T-helper 2 cell (primary cell): ENCODE measurements at places on chromosomes 3 and 15.

DNA sequence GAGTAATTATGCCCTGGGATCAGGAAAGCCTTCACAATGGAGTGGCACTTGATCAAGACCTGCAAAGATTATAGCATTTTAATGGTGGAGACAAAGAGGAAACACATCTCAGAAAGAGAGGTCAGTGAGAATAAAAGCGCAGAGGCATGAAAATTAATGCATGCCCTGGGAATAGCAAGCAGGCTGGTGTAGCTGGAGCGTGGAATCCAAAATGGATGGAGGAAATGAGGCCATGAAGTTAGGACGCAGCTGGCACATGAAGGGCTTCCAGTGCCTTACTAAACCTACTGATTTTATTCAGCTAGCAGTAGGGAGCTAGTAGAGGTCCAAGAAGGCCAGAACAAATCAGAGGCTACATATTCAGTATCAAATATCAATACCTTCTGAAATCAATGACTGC is 38.1 kb downstream of the TMEM212 start:
- DNase-seq, result no peak

DNA sequence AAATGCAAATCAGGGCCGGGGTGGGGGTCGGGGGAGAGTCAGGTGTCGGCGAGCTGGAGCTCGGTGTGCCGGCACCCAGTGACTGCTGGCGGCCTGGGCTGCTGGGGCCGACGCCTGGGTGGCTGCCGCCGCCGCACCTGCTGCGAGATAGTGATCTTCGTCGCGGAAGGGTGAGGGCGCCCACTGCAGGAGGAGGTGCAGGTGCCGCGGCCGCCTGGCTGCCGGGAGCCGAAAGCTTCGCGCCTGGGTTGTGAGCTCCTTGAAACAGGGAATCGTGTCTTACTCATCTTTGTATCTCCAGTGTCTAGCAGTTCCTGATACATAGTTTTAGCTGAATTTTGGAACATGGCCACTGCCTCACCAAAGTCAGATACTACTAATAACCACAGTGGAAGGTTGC is 64.0 kb upstream of the CPOX start:
- no peak for DNase-seq

GRCh38 chr3:42036483-42036823 is 54.7 kb upstream of the TRAK1 start:
- no peak for DNase-seq

GRCh38 chr3:12049675-12050074 is 45.5 kb downstream of the SYN2 start:
- no peak for DNase-seq

DNA sequence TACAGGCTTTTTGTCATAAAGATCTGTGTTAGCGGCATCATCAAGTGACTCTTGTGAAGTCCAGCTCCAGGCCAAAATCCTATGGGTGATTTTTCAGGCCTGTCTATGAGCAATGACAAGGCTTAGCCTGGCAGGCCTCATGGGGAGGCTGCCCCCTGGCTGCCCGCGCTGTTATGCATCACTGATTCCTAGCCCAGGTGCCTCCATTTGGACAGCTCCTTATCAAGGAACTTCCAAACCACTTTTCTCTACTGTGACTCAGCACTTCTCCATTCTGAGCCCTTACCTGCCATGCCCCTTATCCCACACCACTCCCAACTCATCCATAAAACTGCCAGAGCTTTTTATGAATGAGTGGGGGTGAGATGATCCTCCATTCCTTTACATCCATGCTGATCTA is 91.5 kb upstream of the C3orf80 start:
- DNase-seq, result no peak

DNA sequence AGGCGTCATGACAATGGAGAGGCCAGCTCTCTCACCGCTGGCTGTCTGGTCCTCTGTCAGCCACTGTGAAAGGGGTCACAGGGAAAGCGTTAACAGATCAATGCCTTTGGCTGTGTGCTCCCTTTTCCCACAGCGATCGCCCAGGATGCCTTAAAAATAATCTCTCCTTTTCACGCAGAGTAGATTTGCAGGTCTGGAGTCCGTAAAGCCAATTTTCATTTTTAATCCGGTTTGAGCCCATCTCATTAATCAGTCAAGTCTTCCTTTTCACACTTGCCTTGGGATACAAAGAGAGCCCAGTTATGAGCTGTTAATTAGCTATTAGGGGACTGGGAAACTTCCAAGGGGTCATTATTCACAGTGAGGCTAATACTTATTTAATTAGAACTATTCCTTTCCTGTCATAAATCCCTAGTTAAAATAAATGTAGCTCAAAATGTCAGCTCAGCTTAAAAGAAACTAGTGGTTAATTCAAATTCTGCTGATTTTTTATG is 104.3 kb upstream of the RASGRP1 start:
- DNase-seq, result no peak

DNA sequence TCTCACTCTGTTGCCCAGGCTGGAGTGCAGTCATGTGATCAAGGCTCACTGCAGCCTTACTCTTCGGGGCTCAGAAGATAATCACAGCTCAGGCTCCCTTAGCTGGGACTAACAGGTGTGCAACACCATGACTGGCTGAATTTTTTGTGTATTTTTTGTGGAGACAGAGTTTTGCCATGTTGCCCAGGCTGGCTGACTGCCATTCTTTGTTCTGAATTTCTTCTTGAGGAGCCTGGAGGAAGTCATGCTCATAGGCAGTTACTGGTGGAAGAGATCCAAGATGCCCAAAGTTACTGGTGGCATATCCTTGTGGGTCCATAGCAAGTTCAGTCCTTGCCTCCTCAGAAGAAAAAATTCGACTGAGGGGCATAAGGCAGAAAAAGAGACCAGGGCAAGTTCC is 16.6 kb upstream of the UBP1 start:
- no peak for DNase-seq

- no peak for DNase-seq
Observed at GRCh38 chr15:89820666-89821611, 6.3 kb upstream of the ANPEP start.

GRCh38 chr3:197520311-197521276 is 35.2 kb downstream of the BDH1 start:
- no peak for DNase-seq

DNA sequence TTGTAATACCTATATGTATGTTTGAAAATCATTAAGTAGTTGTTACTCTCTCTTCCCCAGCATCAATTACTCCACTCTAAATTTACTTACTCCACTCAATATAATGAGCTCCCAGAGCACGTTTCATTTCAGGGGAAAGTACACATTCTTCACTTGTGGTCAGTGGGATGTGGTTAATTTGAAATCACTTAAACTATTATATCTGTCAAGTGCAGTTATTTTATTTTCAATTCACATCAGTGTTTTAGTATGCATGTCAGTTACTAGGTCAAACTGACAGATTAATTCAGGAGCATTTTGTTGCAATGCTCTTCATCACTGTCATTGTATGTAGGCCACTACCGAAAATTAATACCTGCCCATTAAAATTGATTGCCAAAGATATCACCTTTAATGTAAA is 376.1 kb downstream of the ZIC4 start:
- DNase-seq, result no peak

DNA sequence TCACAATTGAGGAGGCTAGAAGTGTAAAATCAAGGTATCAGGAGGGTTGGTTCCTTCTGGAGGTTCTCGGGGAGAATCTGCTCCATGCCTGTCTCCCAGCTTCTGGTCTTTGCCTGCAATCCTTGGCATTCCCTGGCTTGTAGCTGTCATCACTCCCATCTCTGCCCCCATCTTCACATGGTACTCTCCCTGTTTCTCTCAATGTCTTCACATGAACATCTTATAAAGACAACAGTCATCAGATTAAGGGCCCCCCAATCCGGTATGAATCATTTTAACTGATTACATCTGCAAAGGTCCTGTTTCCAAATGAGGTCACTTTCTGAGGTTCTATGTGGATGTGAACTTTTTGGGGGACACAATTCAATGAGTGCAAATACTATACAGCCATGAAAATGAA is 113.0 kb upstream of the GALNT15 start:
- no peak for DNase-seq

GRCh38 chr3:77320514-77320913 is 280.6 kb downstream of the ROBO2 start:
- no peak for DNase-seq

DNA sequence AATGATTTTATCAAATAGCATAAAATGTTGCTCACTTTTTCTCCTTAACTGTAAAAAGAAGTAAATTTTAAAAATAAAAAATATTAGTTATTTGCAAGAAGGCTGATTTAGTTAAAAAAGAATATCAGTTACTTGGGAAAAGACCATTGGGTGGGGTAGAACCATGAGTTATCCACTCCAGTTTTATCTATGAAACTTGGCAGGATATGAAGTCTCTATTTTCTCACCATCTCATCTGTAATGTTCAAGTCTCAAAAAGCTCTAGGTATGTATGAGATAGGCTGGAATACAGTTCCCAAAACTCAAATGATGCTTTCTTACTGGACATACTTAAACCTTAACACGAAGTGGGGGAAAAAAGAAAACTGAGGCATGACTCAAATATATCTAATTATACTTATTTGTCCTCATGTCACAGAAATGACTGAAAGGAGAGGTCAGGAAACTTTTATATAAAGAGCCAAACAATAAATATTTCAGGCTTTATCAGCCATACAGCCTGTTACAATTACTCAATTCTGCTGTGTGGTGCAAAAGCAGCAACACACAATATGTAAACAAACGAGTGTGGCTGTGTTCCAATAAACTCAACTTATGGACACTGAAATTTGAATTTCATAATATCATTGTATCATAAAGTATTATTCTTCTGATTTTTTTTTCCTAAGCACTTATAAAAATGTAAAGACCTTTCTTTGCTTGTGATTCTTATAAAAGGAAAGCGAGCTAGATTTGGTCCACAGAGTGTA is 131.8 kb downstream of the TBL1XR1 start:
- DNase-seq, result no peak

GRCh38 chr3:197490098-197491058 is 65.4 kb downstream of the BDH1 start:
- no peak for DNase-seq

DNA sequence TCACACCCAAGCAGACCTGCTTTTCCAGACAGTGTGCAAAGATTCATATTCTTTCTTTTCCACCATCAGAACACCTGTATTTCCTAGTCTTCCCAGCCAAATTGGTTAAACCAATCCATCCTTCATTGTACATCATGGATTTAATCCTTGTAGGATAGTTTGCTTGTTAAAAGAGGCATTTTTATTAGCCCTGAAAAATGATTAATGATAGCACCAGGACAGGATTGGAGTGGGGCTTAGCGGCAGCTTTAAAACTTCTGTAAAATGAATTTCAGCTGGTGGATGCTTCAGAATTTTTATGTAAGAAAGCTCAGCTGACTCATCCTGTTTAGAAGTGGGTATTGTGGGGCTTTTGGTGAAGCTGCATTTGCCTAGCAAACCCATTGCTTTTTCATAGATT is 36.1 kb upstream of the ARHGEF26 start:
- DNase-seq, result no peak

DNA sequence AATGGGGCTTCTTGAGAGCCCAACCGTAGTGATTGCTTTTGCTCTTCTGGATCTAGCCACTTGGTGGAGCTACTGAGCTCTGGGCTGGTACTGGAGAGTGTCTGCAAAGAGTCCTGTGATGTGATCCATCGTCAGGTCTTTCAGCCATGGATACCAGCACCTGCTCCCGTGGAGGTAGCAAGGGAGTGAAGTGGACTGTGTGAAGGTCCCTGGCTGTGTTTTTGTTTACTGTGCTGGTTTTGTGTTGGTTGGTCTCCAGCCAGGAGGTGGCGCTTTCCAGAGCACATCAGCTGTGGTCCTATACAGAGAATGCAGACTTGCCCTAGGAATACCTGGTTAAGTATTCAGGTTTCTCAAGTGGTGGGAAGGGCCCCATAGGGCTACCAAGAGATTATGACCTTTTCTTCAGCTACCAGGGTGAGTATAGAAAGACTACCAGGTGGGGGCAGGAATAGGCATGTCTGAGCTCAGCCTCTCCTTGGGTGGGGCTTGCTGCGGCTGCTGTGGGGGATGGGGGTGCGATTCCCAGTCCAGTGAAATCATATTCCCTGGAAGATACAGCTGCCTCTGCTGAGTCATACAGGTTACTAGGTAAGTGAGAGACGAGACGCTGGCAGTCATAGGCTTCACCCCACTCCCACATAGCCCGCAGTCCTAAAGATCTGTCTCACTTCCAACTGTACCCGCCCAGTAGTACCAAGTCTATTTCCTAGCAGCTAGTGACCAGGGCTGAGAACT is 733.7 kb downstream of the ZNF385D start:
- DNase-seq, result no peak

DNA sequence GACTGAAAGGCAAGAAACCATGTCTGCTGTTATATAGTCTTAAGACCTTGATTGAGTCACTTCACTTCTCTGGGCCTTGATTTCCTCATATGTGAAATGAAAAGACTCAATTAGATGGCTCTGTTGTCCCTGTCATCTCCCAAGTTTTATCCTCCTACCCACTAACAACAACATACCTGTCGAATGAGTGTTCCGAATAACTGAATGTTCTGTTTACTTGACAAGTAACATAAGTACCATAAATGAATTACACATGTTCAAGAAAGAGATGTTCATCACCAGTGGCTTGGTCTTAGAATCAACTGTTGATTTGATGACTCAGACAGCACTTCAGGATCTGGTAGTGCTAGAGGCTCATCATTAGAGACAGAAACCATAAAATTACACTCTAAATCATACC is 311.7 kb downstream of the VPS13C start:
- no peak for DNase-seq

DNA sequence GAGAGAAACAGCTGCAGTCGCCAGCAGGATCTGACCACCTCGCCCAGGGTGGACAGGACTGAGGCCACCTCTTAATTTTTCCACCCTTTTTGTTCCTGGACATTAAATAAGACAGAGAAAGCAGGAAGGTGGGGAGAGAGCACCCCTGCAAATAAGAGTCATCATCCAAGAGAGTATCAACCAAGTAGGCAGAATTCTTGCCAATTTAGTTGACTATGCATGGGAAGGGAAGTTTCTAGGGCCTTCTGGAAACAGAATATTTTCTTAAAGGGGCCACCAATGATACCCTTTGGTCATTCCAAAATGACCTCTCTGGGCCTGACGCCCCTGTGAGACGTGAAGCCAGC is 136.2 kb downstream of the TJP1 start:
- DNase-seq, result no peak

DNA sequence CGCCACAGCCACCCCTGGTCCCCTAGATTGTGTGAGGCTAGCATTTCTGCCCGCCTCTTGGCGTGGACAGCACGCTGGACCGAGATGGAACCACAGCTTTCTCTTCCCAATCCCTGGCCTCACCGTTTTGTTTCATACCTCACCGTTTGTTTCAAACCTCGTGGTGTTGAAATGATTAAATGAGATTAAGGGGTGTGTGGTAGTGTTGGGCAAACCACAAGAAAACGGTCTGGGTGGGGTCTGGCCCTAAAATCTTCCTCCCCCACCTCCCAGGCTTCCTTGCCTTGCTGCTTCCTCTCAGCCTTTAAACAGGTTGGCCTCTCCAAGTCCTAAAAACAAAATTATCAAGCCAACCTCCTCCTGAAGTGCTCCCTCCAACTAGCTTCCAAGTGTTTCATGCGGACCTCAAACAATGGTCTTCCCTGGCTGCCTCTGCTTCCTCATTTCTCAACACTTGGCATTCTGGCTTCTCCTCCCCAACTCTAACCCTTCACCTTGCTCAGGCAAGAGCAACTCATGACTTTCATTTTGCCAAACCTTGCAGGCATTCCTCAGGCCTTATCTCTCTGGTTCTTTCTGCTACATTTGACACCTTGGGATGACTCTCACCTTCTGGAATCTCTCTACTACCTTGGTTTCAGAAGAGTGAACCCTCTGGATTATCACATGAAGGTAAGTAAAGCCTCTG is 1.4 kb upstream of the ATP13A3 start:
- no peak for DNase-seq

- DNase-seq, result no peak
Observed at GRCh38 chr3:98525494-98525893, 2.8 kb upstream of the CLDND1 start.
